ENCODE measurements at places on chromosomes 3 and 15.

GRCh38 chr15:65816441-65816840, 24.3 kb upstream of the DENND4A start:
- DNase-seq = no peak

DNA sequence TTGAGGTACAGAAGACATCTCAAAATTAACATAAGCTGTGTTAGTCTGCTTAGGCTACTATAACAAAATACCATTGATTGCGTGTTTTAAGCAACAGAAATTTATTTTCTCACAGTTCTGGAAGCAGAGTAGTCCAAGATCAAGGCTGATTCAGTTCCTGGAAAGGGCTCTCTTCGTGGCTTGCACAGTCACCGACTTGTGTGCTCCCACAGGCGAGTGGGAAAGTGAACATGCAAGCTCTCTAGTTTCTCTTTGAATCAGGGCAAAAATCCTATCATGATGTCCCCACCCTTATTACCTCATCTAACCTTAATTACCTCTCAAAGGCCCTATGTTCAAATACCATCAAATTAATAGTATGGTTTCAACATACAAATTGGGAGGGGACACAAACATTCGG, 505.9 kb downstream of the ZIC1 start:
- no peak for DNase-seq

GRCh38 chr15:25180606-25181292, 226.0 kb downstream of the SNRPN start:
- no peak for DNase-seq

- DNase-seq = no peak
Observed at GRCh38 chr3:60158035-60158434, 1093.2 kb downstream of the FHIT start.

DNA sequence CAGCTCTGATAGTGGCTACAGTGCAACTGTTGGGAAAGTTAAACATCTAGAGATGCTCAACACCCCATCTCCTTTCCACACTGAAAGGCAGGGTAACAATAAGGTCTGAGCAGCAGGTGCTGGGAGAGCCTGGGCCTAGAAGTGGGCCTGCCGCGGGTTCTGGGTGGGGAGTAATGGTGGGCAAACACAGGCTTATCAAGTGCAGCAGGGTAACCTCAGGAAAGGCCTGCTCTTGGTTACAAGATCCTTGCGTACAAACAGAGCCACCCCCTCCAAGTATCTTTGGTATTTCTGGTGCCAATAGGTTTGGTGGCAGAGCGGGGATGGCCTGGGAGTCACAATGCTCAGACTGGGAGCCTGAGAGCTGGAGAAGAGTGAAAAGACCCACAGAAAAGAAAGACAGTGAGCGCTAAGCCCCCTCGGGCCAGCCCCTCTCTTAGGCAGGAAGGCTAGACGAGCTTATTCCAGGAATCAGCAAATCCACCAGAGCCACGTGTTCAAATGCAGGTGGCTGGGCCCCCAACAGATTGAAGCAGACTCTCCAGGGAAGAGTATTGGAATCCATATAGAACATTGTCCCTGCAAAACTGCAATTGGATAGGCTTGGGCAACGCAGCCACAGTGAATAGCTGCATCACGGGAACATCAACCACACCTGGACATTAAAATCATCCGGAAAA, 2.7 kb downstream of the IQSEC1 start:
- no peak for DNase-seq

GRCh38 chr3:52205727-52206372, 7.9 kb downstream of the ALAS1 start:
- DNase-seq = no peak

- DNase-seq = no peak
Observed at GRCh38 chr15:58770519-58770856, 614 bp upstream of the MINDY2 start.

GRCh38 chr3:120182613-120183511, 88.6 kb upstream of the GSK3B start:
- no peak for DNase-seq

GRCh38 chr3:174659511-174659910, 199.6 kb upstream of the NAALADL2 start:
- no peak for DNase-seq

GRCh38 chr3:125075738-125076137, 19.9 kb upstream of the HEG1 start:
- DNase-seq = no peak

- no peak for DNase-seq
Observed at GRCh38 chr3:85180-85579, 111.4 kb upstream of the CHL1 start.

DNA sequence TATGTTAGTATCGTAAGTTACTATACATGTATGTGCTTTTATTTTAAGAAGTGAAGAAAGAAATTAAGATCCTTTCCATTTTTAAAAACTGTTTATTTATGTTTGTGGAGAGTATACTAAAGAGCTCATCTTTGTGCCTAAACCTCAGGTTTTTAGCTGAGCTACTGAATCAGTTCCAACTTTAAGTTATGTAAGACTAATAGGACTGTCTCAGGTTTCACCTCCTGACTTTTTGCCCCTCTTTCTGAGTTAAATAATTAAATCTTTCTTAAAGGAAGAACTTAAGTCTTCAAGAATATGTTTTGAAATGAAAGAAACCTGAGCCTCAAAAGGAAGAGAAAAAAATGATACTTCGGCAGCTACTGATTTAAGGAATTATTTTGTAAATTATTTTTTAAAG, 2.6 kb downstream of the SLMAP start:
- no peak for DNase-seq

GRCh38 chr3:30495172-30496065, 111.0 kb upstream of the TGFBR2 start:
- DNase-seq = no peak

DNA sequence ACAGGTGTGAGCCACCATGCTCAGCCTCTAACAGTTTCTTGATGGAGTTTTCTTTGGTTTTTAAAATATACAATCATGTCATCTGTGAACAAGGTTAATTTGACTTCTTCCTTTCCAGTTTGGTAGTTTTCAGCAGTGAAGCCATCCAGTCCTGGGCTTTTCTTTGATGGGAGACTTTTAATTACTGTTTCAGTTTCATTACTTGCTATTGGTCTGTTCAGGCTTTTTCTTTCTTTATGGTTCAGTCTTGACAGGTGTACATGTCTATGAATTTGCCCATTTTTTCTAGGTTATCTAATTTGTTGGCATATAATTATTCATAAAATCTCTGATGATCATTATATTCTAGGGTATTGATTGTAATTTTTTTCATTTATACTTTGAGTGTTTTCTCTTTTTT, 36.8 kb downstream of the PFN2 start:
- DNase-seq = no peak

DNA sequence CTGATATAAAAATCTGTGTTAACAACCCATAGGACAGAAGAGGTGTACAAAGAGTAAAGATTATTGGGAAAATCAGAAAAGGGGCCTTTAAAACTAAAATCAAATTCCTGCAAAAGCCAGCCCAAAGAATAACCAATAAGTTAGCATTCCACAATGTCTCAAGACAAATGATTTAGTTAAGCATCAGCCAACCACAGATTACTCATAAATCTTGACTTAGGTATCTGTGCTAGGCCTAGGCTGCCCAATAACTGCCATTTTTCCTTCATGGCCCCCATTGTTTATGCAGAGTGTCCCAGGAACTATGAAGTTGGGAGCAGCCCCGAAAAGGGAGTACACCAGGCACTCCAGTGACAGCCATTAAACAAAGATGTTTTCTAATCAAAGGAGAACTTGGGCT, 7.4 kb downstream of the TRANK1 start:
- DNase-seq = no peak

DNA sequence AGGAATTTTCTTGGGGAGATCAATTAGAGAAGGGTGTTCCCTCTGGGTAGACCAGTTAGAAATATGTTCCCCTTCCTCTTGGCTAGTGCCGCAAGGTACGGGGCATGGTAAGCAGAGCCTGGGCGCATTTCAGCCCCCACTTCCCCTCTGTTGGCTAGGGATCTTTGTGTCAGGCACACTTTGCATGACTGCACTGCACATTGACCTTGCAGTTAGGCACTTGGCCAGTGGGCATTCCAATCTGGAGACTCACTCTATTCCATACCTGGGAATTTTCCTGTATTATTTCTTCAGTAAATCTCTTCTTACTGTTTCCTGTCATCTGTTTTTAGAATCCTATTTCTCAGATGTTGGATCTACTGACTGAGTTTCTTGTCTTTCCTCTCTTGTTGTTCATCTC, 30.0 kb upstream of the CACNA1D start:
- no peak for DNase-seq

DNA sequence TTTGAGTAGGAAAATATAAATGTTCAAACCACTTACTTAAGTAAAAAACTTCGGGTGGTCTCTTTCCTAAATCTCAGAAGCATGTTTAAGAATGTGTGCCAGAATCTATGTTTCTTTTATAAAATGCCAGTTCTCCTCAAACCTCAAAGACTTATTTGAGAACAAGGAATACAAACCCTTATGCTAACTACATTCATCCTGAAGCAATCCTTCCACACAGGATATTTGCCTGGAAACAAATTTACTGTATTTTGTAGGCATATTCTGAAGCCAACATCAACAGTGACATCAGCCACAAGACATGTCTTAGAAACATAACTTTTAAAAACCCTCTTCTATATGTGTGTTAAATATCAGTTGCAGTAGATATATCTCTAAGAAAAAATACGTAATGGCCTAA, 1077.0 kb downstream of the ROBO1 start:
- no peak for DNase-seq

DNA sequence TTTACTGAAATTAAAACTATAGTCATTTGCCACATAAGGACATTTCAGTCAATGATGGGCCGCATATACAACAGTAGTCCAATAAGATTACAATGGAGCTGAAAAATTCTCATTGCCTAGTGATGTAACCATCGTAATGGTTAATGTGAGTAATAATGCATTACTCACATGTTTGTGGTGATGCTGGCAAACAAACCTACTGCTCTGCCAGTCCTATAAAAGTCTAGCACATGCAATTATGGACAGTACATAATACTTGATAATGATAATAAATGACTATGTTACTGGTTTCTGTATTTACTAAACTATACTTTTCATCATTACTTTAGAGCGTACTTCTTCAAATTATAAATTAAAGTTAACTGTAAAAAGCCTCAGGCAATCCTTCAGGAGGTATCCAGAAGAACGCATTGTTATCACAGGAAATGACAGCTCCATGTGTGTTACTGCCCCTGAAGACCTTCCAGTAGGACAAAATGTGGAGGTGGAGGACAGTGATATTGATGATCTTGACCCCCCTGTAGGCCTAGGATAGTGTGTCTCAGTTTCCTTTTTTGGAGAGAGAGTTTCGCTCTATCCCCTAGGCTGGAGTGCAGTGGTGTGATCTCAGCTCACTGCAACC, 102.7 kb downstream of the ATP1B3 start:
- no peak for DNase-seq

- no peak for DNase-seq
Observed at GRCh38 chr3:151319628-151320027, 3.0 kb upstream of the GPR87 start.

DNA sequence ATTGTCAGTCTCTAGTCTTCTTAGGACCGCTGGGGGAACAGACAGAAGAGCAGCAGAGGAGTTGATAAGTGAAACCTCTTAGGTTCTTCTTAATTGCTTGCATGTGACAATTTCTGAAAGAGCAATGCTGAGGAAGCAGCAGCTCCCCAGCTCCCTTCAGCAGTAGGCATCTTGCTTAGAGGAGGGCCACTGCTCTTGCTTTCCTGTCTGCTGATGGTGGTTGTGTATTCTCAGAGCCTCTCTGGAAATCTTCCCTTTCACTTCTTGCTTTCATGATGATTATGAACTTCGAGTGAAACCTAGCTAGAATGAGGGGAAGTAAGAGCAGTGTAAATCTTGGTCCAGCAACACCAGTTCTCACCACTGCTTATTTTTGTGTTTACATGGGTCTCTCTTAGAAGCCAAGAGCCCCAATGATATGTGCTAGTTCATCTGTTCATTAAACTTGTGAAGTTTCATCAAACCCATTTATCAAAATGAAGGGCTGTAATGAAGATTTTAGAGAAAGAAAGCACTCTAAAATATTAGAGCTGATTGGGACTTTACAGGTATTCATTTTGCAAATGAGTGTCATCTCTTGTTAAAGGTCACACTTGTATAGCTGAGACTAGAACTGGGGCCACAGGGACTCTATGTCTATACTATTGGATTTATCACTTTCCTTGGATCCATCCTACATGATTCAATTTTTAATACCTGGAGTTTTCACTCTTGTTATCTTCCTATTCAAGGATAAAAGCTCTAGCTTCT, 246.7 kb downstream of the LPP start:
- DNase-seq = no peak

GRCh38 chr3:2921903-2922302, 188.3 kb downstream of the IL5RA start:
- no peak for DNase-seq

- no peak for DNase-seq
Observed at GRCh38 chr3:137148917-137149316, 191.1 kb downstream of the IL20RB start.

DNA sequence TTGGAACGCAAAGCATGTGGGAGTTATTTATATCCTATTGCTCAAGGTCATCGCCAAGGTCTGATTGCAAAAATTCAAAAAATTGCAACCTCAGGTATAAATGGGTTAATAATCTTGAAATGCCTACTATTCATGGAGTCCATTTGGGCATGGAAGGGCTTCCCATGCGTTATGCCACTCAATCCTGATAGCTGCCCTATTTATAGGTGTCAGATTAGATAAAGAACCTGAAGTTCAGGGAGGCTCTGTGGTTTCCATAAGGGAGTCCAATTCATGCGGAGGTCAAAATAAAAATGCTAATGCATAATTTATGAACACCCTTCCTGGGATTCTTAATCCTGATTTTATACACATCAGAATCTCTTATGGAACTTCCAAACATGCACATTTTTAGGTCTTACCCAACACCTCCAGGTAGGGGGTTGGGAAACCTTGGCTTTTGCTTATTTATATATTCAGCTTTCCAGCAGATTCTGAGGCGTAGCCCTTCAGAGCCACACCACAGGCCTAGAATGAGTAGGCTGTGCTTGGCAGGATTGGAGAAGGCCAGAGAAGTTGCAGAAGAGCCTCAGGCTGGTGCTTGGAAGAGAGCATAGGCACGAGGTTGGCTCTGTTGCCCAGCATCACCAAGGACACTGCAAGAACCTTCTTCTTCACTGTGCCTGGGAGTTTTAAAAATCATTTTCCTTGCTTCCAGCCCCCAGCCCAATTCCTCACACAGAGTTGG, 324.4 kb upstream of the CFAP20DC start:
- DNase-seq = no peak

All from forelimb muscle (tissue), 1 donor.